ENCODE measurements at places on chromosomes 4 and X.

DNA sequence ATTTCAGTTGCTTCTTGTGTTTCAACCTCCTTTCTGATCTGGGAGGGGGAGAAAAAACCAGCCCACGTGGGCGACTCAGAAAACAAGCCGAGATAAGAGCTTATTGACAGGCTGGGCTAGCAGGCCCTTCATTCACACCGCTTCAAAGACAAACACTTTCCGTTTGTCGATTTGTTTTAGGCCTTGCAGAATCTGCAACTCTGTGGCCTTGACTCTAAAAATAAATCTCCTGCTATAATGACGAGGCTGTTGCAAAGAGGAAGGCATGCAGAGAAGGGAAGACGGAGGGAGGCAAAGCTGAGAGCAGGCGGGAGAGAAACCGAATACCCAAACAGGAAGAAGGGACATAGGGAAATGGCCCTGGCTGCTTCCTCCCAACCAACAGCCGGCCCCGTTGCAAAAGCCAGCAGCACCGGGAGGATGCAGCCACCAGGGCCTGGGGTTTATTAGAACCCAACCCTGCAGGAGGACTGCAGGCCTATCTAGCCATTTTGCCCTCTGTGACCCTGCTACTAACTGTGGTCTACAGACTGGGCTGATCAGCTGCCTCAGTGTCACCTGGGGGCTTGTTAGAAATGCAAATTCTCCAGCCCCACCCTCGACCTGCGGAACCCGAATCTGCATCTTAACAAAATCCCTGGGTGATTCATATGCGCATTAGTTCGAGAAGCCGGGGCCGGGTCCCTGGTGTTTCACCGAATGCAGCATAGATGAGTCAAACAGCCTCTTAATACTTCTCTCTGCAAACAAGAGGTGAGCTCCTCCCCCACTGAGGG lies 325.5 kb downstream of the BCOR start:
- peak; percentile 33 for DNase-seq

GRCh38 chr4:101419336-101420135 lies 72.2 kb upstream of the PPP3CA start:
- no peak for DNase-seq

- DNase-seq = no peak
Measured at GRCh38 chrX:44088510-44089144, 115.4 kb upstream of the NDP start.

- DNase-seq = no peak
Measured at GRCh38 chr4:40623707-40624106, 6.0 kb downstream of the RBM47 start.

DNA sequence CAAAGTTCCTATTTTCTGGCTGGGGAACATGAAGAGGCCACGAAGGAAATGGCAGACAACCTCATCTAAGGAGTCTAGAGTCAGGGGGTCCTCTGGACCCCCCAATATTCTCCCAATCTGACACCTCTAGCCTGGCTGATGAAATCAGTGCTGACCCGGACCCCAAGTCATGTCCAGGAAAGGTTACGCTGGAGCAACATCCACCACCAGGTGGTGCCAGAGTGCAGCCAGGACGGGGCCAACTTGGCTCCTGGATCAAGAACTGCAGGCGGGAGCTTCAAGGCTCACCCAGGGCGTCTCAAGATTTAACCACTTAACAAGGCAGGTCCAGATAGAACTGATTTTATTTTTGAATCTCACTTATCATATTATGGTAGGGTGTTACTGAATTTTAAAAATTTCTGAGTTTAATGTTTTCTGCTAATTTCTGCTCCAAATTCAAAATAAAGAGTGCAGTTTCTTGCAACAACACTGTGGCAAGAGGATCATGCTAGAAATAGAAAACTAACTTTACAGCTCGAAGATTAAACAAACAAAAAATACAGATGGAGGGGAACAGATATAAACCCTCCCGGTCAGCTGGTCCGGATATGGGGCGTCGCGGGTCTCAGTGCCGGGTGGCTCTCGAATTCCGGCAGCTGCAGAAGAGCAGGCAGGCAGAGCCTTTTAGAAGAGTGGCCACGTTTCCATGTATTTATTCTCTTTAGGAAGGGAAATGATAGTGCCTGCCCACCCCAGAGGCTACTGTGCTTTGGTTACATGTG lies 135.5 kb downstream of the AFAP1 start:
- peak; percentile 69 for DNase-seq

DNA sequence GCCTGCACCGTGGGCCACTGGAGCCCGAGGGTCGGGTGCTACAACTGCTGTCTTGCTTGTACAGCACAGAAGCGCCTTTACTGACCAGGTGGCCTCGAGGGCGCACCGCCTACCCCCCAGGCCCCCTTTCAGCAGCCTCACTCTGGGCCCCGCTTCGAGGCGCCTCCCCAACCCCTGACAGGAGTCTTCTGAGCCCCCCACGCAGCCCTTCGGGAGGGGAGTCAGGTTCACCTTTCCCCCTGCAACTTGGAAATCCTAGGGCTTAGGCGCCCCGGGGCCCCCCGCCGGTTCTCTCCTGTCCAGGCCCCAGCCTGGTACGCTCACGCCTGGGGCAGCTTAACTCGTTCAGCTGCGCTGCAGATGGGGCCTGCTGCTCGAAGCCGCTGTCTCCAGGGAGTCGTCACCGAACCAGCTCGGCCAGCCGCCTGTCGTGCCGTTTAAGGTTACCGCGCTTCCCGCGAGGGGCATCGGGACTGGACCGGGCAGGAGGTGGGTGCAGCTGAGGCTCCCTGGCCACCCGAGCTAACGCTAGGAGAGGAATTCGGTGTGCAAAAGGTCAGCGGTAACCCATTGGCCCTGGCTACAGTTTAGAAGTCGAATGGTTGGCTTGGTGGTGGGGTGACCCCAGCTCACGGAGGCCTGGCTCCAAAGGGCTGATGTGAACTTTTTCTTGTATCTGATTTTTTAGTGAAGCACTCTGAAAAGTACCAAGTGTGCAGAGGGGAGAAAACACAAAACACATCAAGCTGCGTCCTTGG lies 58.9 kb upstream of the BCOR start:
- DNase-seq = no peak

DNA sequence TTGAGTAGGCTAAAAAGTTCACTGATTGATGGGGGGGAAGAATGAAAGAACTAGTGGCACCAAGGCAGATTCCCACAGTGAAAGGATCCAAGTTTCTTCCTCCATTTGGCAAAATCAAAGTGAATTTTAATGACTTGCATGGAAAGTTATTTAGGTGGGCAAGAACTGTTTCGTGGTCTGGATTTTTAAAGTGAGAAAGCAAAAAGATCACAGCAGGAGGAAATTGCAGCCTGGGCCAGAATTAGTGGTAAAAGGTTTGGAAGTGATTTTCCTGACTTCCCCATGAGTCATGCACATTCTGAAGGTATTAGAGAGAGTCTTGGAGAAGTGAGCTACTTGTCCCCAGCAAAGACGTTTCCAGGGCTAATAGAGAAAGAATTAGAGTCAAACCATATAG lies 207.8 kb downstream of the ANTXR2 start:
- no peak for DNase-seq

DNA sequence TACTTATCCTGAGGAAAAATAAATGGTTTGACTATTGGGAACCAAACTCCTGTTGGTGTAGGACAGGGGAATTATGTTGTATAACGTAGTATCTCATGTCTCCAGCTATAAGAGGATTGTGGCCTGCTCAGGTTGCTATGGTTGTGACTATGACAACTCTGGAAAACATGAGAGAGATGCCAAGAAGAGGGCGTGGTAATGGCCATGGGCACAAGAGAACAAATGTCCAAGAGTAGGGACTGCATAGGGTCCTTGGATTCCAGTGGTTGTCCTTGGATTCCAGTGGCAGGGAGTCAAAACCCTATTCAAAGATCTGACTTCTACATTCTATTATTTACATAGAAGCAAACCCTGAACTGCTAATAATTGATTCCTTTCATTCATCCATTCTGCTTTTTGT lies 6.8 kb upstream of the MOB1B start:
- DNase-seq = no peak

GRCh38 chr4:14816623-14817261 lies 185.5 kb upstream of the CPEB2 start:
- DNase-seq = no peak

DNA sequence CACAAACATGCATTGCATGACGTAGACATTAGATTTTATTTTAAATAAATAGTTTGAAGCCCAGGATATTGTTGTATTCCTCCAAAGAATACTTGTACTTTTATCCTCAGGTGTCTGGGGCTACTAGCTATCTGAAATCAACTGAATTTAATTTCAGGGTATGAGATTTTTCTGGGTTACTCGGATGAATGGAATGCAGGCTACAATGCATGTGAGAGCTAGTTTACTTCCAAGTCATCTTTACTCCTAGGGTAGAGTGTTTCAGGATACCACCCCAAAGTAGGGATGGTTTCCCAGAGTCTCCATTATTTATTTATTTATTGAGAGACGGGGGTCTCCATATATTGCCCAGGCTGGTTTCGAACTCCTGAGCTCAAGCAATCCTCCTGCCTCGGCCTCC lies 66.4 kb downstream of the HPRT1 start:
- no peak for DNase-seq

DNA sequence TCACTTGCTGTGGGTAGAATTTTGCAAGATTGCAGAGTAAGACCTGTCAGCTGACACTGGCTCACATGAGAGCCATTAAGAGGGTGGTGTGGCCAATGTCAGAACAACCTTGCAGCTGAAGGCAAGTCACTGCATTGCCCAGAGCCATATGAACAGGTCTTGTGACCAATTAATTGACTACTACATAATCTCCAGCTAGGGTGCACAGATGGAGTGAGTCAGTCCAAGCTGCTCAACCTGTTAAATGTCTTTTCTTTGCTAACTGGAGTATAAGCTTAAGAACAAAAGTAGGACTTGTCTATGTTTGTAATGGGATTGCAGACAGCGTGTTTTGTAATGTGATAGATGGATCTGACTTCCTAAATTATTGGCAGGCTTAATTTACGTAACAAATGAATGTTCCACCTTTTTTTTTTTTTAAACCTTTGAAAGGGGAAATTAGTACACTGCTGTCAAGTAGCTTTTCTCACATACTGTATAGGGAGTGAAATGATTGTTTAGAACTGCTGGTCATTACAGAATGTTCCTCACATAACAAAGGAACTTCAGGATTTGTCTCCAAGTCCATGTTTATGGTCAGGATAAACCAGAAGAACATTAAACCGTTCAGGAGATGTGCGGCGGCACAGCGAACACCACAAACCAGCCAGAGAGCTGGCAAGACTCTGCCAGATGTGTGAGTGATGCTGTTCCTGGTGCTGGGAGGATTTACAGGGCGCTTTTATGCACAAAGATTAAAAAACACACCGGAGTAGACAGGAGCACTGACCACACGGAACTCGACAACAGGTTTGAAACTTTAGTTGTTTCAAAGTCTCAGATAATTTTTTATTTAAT lies 37.0 kb downstream of the FNIP2 start:
- DNase-seq = no peak

GRCh38 chr4:139633661-139634060 lies 32.0 kb upstream of the MGST2 start:
- no peak for DNase-seq

- no peak for DNase-seq
Measured at GRCh38 chr4:40916880-40917279, 167.1 kb downstream of the NSUN7 start.

GRCh38 chrX:72100824-72101351 lies 30.8 kb downstream of the RTL5 start:
- DNase-seq = peak; percentile 48

DNA sequence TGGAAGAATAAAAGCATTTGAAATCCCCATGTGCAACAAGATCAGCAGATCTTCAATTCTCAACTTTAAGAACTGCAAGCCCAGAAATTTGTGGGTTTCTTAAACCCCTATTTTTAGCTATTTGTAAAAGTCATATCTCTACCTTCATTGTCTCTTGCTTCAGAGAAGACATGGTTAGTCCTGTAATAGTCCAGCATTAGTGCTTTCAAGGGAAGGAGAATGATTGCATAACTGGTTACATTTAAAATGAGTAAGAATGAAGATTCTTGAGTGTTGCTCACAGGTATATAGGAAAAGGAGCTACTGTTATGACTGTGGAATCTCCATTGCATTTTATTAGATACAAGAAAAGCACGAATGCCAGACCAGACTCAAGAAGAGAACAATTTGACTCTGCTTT lies 84.0 kb downstream of the CCSER1 start:
- DNase-seq = no peak

DNA sequence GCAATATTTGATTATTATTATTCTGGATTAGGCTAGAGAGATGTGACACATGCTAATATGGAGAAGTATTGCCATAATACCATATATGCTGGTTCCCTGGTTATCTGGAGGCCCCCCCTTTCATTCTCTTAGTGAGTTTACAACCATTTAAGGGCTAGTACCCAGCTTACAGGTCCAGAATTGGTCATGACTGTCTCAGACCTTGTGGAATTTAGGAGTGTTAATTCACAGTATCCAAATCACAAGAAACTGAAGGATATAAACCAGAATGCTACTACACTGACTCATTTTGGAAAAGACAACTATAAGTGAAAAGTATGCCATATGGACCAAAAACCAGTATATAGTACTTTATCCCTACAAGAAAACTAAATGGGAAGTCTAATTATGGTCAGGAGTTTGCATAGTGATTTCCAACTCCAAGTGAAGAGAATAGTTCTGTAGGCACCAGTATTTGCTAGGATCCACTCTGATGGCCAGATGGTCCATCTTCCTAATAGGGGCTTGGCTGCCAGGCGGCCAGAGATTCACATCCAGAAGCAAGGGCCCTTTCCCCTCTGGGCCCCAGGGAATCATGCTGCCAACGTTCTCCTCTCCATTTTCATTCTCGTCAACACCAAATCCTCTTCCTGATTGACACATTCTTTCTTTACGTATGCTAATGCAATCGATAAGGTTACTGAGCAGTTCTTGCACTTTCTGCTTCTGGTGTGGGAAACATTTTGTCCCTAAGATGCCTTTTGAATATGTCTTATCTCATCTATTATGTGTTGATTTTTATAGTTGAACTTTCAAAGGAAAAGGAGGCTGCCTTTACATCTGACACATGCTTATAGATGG lies 123.6 kb downstream of the SHROOM3 start:
- no peak for DNase-seq

DNA sequence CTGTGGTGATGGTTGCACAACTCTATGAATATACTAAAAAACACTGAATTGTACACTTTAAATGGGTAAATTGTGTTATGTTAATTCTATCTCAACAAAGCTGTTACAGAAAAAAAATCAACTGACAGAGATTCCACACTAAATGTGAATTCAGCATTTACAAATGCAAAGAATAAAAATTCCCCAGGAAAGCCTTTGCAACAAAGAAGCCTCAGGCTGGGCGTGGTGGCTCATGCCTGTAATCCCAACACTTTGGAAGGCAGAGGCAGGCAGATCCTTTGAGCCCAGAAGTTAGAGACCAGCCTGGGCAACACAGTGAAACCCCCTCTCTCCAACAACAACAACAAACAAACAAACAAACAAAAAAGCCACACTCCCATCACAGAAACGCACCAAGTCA lies 8.9 kb downstream of the BCLAF3 start:
- no peak for DNase-seq

- DNase-seq = no peak
Measured at GRCh38 chrX:122501652-122502051, 682.4 kb upstream of the GRIA3 start.

GRCh38 chr4:118254368-118254767 lies 98.4 kb downstream of the PRSS12 start:
- no peak for DNase-seq

DNA sequence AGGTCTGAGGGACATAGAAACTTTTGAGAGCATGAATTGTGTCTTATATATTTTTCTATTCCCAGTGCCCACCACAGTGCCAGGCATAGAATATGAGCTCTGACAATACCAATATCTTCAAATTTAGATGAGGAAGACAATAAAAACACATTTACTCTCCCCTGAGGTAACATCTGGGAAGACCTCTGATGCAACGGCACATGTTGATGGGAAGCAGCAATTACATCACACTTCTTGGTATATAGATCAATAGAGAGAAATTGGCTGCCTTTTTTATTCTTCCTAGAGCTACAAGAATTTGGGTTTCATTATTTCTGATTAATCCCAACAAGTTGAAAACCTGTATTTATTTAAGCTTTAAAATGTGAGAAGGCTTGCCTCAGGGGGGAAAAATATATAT lies 67.4 kb upstream of the SMAD1 start:
- no peak for DNase-seq
